ENCODE measurements at places on chromosomes 2 and 18.

- peak; percentile 69 for DNase-seq
Observed at GRCh38 chr2:105746177-105747080, 1.7 kb downstream of the NCK2 start.

DNA sequence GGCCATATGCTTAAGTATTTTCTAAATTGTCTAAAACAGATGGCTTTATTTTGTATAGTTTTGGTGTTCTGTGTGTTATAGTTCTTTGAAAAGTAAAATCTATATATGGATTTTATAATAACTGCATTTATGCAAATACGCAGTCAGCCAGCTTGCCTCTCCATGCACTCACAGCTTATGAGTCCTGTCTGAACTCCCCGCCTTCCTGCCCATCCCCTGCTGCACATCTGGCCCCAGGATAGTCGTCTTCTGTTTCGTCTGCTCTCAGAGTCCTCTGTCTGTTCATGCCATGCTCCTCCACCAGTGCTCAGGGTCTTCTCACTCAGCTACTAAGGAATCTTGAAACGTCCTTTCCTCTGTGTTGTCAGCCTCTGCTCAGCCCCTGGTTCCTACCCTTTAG lies 28.2 kb upstream of the ANKRD62 start:
- DNase-seq, result no peak

DNA sequence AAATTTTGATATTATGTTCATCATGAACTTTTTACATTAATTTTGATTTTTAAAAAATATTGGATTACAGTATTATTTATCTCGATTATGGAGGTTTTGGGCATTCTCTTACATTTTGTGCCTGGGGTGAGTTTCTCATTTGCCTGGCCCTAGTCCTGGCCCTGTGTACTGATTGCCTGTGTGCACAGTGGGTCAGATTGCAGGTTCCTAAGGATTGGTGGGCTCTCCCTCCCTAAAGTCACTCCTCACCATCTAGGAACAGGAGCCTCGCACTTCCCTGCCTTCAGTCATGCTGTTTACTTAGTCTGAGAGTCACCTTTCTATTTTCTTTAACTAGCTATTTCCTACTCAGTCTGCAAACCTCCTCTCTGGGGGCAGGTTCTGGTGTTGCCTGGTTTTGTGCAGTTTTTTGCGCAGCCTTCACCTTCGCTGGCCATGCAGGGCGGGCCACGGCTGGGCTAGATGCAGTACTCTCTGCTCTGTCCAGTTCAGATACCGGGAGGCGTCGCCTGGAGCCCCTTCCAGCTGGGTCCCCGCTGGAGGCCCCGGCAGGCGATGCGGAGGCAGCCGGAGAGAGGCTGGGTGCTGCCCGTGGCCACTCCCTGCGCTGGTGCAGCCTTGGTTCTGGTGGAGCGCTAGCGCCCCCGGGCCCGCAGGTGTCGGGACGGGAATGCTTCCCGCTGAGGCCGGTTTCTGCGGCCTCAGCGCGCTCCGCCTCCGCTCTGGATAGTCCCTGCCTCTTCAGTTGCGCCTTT lies 23.3 kb upstream of the MC5R start:
- peak; percentile 7 for DNase-seq

DNA sequence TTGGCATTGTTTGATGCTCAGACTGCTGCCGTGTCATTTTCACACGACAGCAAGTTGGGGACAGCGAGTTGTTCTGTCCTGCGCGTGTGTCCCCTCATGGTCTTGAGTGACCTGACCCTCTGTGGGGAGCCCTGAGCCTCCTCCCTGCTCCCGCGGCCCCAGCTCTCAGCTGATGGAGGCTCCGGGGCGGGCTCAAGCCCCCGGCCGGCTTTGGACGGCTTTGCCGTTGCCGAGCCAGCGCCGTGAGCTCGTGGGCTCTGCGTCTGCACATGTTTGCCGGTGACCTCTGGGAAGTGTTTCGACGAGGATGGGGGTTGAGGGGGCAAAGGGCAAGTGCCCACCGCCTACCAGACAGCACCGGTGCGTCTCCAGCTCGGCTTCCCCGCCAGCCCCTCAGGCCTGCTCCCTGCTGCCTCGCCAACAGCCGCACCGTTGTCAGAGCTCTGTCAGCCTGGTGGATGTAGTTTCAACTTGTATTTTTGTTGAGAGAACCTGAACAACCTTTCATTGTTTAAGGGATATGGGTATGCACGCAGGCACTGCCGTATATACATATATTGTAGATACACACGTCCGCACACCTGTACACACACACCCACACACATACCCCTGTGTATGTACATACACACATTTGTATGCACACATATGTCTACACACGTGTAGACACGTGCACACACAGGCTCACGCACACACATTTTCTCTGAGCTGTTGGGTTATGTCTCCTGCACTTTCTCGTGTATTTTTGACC lies 13.7 kb downstream of the PDCD1 start:
- no peak for DNase-seq

Measured in CD4-positive, alpha-beta T cell treated with Interleukin-4 for 4 hours (primary cell).